Suprapubic skin (tissue), 4 donors: ENCODE measurements at places on chromosomes 2 and 18.
A peak's percentile ranks its signal among the peaks of the same experiment; 100 is the strongest.

DNA sequence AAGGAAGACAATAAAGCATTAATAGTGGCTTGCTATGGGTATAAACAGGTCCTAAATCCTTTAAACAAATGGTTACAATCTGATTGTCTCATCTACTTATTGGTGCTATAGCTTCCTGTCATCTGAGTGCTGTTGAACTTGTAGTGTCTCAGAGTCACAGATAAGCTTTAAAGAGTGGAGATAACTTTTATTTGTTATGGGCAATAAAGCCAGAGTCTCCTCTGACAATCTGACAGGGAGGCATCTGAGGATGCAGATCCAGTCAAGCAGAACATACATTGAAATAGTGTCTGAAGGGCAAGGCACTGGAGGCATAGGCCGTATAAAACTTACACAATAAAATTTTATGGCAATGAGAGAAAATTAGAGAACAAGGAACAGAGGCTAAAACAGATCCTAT is 1132.4 kb upstream of the CDH2 start:
- H3K27me3 ChIP-seq, result no peaks in the 10 kb centered on the region
- no peaks in the 10 kb centered on the region for H3K36me3 ChIP-seq
- H3K4me3 ChIP-seq, result no peak overlapping the region
- H3K27ac ChIP-seq, result no peak overlapping the region
- no peak for DNase-seq
- no peaks in the 10 kb centered on the region for H3K4me1 ChIP-seq

- no peaks in the 10 kb centered on the region for H3K27me3 ChIP-seq
- H3K4me1 ChIP-seq, result peaks cover 31% of the 10 kb centered on the region
- no peak for DNase-seq
- H3K27ac ChIP-seq, result no peak overlapping the region
- H3K4me3 ChIP-seq, result no peak overlapping the region
Measured at GRCh38 chr2:42055573-42056514, 8.0 kb downstream of the PKDCC start.

DNA sequence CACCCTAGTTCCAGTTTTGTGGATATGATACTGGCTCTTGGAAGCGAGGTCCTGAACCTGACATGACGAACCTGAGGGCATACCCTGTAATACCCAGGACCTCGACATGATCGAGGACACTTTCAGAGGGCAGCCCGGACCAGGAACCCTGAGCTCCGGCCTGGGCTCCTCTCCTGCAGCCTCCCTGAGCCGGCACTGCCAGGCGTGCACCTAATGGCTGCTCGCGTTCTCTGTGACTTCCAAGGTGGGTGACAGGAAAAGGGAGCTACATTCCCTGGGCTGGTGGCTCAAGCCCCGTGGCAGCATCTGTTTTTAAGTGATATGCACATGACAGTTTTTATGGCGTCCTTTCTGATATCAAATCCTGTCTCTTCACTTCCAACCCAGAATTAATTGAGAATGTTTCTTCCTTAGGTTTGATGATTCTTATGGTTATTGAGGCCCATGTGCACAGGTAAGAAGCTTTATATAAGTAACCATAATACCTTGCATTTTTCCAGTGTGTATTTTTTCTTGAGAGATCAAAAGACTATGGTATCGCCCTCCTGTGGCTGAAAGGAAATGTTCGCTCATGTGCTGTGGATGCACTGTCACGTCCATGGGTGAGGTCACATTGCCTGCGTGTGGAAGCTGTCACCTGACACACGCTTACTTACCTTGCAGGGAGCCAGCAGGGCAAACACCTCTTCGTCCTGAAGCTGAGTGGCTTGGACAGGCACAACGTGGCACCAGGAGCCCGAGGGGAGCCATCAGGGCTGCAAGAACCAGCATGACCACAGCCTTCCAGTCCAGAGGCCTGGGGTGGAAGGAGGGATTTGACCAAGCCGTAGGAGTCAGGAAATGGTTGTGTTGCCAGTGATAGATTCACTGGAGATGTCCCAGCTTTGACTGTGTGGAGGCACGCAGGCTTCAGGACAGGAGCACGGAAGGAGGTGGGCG is 367.4 kb upstream of the MYT1L start:
- no peaks in the 10 kb centered on the region for H3K36me3 ChIP-seq
- H3K4me3 ChIP-seq, result no peak overlapping the region
- DNase-seq, result no peak
- no peaks in the 10 kb centered on the region for H3K4me1 ChIP-seq
- H3K27me3 ChIP-seq, result peaks cover 18% of the 10 kb centered on the region
- no peak overlapping the region for H3K27ac ChIP-seq

GRCh38 chr2:18790509-18791171 is 201.3 kb upstream of the NT5C1B start:
- no peak for DNase-seq
- H3K4me1 ChIP-seq, result no peaks in the 10 kb centered on the region
- no peaks in the 10 kb centered on the region for H3K27me3 ChIP-seq
- no peak overlapping the region for H3K4me3 ChIP-seq

- no peaks in the 10 kb centered on the region for H3K36me3 ChIP-seq
- DNase-seq, result no peak
- H3K27me3 ChIP-seq, result no peaks in the 10 kb centered on the region
- H3K4me1 ChIP-seq, result no peaks in the 10 kb centered on the region
Measured at GRCh38 chr2:54306556-54306955, 50.5 kb upstream of the TSPYL6 start.

DNA sequence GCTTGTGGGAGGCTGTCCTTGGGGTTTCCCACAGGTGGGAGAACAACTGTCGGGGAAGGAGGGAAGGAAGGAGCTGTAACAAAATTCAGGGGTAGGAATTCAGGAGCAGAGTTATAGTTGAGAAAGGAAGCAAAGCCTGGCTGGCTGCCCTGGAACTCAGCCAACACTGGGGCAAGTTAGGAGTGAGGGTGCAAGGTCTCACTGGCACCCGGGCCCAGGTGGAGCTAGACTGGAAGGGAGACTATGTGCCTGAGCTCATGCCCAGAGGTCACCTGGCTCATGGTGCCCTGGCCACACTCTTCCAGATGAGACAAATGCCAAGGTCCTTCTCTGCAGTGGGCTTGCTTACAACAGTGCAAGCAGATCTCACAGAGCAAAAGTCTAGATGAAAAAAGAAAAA is 75.6 kb upstream of the ARHGAP28 start:
- DNase-seq, result no peak
- H3K27ac ChIP-seq, result no peak overlapping the region
- H3K4me3 ChIP-seq, result no peak overlapping the region

GRCh38 chr18:2424420-2424819 is 146.9 kb downstream of the METTL4 start:
- no peaks in the 10 kb centered on the region for H3K27me3 ChIP-seq
- no peak overlapping the region for H3K4me3 ChIP-seq
- no peak for DNase-seq
- H3K27ac ChIP-seq, result no peak overlapping the region

- H3K27ac ChIP-seq, result peak overlapping the region; percentile 86
- DNase-seq, result peak; percentile 73
- H3K36me3 ChIP-seq, result no peaks in the 10 kb centered on the region
- no peaks in the 10 kb centered on the region for H3K27me3 ChIP-seq
- H3K4me3 ChIP-seq, result no peak overlapping the region
Measured at GRCh38 chr18:63236921-63237846, 82.4 kb downstream of the BCL2 start.

DNA sequence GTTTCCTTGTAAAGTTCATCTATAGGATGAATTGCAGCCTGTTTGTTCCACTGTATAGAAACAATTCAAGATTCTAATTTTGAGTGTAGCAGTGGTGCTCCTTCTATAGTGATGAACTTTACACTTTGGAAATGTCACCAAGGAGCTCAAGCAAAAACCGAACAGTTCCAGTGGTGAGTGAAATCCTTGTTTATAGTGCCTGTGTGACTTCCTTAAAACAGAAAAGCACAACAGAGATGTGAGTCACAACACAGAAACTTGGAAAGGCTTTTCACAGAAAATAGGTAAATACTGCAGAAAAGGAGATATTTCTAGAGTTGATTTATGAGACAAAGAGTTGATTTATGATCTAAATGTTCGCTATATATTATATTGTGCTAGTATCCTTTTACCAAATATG is 482.0 kb downstream of the PTPRM start:
- H3K27ac ChIP-seq, result no peak overlapping the region
- H3K4me1 ChIP-seq, result no peaks in the 10 kb centered on the region
- no peaks in the 10 kb centered on the region for H3K36me3 ChIP-seq
- no peak for DNase-seq
- H3K27me3 ChIP-seq, result no peaks in the 10 kb centered on the region

DNA sequence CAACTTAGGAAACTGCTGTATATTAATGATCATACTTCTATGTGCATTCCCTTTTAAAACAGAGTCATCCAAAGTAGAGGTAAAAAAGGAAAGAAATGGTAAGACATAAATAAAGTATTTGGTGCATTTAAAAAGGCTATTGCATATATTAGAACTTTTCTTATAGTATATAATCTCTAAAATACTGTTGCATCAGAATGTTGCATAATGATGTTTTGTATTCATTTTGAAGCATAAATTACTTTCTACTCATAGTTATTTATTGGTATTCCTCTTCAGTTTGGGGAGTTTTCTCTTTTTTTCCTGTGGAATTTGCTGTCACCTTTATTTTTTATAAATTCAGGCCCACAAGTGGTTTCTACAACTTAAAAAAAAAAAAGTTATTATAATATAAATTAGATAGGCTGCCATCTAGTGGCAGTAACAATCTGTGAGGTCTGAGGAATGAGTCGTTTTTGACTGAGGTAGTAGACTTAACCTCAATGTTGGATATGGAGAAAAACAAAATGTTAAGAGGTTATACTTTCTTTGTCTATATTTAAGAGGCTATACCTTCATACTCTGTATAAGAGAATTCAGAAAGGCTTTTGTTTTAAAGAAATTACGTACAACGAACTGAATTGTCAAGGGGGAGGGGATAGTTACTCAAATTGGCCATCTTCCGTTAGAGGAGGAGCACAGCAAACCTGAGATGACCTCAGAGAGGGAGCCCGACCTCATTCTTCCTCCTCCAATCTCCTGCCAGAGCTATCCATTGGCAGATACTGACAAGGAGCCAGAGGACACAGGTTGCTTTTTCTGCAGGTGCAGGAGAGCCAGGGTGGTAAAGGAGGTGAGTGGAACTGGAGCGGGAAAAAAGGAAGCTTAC is 23.8 kb downstream of the ANKAR start:
- no peaks in the 10 kb centered on the region for H3K4me1 ChIP-seq
- no peaks in the 10 kb centered on the region for H3K27me3 ChIP-seq
- no peak overlapping the region for H3K4me3 ChIP-seq
- no peak for DNase-seq
